ENCODE measurements at places on chromosomes 12 and 14.
A peak's percentile ranks its signal among the peaks of the same experiment; 100 is the strongest.

DNA sequence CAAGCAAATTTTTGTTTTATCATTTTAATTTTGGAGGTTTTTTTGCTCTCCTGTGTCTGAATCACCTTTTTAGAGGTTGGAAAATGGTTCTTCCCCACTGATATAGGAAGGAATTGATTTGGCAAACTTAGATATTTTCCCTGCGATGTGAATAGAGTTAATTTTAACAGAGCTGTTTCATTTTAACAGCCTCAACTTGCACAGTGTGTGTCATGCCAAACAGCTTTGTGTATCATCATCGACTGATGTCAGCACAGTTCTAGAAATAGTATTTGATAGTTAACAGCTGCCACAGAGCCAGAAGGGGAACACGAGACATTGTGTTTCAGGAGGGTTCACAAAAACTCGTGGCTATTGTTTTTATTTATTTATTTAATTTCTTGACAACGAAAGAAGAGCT is 243.1 kb upstream of the FOXN3 start:
- DNase-seq: no peak

DNA sequence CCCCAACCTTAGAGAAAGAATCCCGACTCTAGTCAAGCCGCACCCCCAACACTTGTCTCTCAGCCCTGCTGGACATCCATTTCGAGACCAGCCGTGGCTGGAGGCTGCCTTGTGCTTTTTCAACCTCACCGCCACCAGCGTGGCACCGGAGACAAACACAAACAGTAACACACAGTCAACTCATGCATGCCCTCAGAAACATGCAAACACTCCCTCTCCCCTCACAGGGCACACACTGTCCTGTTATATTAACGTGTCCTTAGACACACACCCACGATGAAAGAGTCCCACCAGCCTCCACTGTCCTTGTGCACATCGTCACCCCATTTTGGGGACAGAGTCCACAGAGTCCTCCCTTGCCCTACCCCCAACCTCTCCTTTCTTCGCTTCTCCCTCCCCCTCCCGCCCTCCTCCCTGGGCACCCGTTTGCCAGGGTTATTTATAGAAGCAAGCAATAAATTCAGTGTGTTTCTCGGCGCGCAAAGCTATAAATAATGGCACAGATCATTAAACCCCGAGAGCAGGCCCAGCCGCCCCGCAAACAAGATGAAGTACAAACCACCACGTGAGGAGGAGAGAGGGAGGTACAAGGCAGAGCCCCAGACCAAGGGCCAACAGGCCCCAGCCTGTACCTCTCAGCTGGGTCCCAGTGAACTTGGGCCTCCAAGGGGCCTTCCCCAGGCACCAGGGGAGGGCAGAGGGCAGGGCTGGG is 27.9 kb downstream of the SMUG1 start:
- DNase-seq: no peak

GRCh38 chr14:98997526-98998205 is 274.3 kb downstream of the BCL11B start:
- no peak for DNase-seq

DNA sequence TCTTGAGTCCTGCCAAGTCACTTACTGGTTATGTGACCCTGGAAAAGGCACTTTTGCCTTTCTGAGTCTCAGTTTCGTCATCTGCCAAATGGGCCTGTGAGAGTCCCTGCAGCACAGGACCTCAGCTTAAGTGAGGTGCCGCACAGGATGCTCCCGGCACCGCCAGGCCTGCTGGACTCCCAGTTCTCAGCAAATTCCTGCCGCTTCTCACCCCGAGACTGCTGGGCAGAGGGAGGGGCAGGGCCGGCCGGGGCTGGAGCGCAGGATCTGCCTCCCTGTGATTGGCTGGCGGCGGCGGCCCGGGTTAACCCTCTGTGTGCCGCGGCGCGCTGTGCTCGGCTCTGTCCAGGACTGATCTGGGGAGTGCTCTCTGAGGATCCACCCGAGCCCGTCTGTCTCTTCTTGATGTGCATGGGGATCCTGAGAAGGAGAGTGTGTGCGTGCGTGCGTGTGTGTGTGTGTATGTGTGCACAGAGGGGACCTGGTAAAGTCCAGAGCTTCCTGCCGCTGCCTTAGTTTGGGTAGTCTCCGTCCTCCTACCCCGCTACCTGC is 8.6 kb downstream of the SETD1B start:
- no peak for DNase-seq

DNA sequence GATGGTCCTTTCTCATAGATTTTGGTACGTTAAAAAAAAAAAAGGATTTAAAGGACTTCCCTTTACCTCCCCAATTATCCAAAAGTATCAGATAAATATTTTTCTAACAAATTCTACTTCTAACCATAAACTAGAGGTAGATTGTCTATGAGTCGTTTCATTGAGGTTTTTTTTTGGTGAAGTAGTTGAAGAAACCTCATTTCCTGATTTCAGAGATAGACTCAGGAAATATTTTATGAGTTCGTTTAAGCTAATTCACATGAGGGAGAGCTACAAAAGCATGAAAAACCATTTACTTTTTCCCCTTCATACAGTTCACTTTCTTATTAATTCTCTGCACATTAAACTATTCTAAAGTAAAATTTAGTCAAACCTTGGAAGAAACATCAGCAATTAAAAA is 112.5 kb downstream of the RALGAPA1 start:
- DNase-seq: no peak

GRCh38 chr12:32558903-32559302 is 120.2 kb upstream of the DNM1L start:
- DNase-seq: no peak

DNA sequence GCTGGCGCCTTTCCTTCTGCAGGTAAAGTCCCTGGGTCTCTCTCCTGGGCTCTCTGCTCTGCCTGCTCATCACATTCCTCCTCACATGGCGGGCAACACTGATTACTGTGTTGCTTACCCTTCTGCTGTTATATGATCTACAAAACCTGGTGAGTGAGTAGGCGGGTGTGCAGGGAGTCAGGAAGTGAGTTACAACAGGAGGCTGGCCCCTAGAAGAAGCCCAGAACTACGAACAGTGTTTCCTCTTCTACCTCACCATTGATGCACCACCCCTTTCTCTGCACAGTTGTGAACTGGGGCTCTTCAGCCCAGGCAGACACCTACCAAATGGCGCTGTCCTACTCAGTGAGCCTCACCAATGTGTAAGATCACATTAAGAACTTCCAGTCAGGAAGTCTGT is 4.9 kb upstream of the KLHL33 start:
- DNase-seq: no peak

DNA sequence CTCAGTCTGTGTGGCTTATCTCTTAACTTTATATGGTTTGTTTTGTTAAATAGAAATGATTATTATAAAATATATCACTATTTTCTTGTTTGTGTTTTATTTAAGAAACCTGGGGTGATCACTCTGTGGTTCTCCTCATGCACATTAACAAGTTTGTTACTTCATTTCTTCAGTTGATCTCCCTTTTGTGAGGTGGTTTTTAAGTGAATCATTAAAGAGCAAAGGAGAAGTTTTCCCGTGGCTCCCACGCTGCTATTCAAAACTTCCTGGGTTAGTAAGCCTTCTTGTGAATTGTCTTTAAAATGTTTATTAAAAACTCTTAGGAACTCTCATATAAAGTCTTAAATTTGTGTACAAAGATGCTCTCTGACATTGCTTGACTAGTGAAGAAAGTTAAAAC is 11.8 kb downstream of the ADIPOR2 start:
- DNase-seq: no peak

DNA sequence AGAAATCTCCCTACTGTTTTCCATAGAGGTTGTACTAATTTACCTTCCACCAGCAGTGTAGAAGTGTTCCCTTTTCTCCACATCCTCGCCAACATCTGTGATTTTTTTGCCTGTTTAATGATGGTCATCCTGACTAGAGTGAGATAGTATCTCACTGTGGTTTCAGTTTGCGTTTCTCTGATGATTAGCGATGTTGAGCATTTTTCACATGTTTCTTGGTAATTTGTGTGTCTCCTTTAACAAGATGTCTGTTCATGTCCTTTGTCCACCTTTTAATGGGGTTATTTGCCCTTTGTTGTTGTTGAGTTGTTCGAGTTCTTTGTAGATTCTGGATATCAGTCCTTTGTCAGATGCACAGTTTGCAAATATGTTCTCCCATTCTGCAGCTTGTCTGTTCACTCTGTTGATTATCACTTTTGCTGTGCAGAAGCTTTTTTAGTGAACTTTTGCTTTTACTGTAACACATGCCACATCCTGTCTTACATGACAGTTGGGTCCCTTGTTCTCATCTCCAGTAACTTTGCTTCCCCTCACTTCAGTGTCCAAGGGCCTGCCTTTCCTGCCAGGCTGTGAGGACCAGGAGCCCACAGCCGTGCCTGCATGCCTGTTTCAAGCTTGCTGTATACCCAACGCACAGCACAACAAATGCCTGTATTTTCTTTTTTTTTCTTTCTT is 64.9 kb downstream of the SPRING1 start:
- DNase-seq: no peak

GRCh38 chr12:15230751-15231150 is 9.5 kb upstream of the RERG start:
- DNase-seq: no peak

DNA sequence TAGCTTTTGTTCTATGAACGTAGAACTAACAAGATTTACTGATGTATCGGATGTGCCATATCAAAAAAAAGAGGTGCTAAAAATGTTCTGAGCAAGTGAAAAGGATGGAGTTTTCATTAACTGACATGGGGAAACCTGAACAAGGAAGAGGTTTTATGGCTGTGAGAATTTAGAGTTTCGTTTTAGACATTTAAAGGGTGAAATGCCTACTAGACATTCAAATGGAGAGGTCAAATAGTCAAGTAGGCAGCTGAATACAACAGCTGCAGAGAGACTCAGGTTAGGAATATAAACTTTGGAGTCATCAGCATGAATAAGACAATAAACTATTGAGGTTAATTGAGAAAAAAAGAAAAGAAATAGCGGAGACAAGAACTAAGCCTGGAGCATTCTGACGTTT is 364.9 kb upstream of the GARIN6 start:
- no peak for DNase-seq

DNA sequence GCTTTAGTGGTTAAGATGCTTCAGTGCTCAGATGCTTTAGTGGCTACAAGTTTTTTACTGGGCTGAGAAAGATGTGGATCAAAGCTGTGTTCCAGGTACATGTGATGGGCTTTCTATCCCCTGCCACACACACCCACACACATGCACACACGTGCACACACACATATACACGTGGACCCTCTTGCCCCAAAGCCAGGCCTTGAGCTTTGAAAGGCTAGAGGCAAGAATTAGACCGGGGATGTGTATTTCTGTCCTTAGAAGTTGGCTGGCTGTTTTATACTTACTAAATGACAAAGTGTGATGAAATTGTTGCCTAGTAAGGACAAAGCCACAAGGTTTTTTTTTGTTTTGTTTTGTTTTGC is 376.5 kb downstream of the C12orf75 start:
- DNase-seq: no peak

- no peak for DNase-seq
Measured at GRCh38 chr14:46279776-46280175, 371.8 kb downstream of the RPL10L start.

GRCh38 chr12:5172886-5173285 is 129.2 kb downstream of the KCNA5 start:
- DNase-seq: no peak

GRCh38 chr12:32265951-32266350 is 133.4 kb upstream of the FGD4 start:
- no peak for DNase-seq

DNA sequence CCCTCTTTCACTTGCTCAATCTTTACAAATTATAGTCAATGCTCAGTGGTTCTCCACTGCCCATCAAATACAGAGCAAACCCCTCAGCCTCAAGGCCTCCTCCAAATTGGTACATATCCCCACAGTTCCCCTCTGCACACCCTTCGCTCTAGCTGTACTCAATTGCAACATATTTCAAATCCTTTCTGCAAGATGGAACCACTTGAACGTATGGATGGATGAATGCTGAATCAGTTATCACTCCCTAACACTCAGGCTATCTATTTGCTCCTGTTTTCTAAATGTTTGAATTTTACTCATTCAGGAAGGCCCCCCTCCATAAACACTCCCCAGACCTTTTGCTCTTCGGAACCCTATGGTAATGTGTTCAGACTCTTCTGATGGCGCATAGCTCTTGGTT is 24.5 kb downstream of the ATG14 start:
- no peak for DNase-seq

GRCh38 chr12:111600205-111600642 is 1.1 kb upstream of the ATXN2 start:
- no peak for DNase-seq

- no peak for DNase-seq
Measured at GRCh38 chr12:14213542-14213941, 151.9 kb upstream of the ATF7IP start.

DNA sequence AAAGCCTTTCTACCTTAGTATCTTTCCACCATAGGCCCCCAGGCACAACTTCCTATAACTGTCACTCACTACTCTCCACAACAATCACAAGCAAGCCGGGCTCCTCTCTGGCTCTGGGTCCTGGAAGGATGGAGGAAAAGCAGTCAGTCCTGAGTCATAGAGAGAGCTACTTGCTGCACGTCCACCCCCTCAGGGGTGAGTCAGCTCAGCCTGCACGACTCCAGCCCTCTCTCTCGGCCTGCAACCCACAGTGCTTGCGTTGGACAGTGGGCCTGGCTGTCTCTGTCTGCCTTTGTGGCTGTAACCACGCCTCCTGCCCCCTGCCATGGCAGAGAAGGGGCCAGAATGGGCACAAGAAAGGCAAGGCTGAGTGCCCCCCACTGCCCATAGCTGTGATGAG is 154.1 kb upstream of the FKBP4 start:
- DNase-seq: peak; percentile 69

DNA sequence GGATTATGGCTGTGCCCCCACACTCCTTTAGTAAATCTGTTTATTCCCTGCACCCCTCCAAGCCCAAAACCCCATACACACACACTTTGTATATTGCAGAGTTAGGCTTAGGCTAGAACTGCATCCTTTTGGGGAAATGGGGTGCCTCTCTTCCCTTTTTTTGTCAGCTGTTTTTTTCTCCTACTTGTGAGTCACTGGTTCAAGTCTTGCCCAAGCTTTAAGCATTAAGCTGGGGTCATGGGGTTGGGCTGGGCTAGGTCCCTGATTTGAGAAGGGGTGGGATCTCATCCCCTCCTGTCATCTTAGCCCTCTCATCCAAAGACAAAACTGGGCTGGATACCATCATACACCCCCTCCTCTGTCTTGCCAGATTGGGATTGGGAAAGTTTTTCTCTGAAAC is 1.6 kb downstream of the LRP1 start:
- peak; percentile 46 for DNase-seq

DNA sequence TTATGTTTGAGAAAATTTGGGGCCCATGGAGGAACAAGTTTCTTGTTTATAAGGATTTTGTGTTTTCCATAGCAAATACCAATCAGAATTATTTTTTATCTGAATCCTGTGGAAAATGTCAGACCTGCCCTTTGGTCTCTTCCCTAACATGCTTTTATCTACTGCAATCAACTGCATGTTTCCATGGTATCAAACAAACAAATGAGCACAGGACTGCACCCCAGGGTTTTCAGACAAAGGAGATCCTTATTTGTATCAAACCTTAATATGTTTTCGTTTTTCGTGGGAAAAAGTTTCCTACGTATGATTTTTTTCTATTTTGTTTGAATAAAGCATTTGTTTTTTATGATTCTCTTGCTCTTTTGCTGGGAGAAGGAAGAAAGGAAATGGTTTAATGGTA is 91.1 kb downstream of the GPR135 start:
- DNase-seq: peak; percentile 37

- peak; percentile 81 for DNase-seq
Measured at GRCh38 chr14:44803239-44803905, 158.4 kb downstream of the KLHL28 start.
